ENCODE measurements at places on chromosomes 6 and 20. TPM values are rescaled to one million over a fixed set of nuclear protein-coding genes. Genes with fewer than 3 reads are reported as not detected.

- no peaks in the 10 kb centered on the region for H3K27me3 ChIP-seq
- DNase-seq = peak; percentile 66
- no peak overlapping the region for H3K4me3 ChIP-seq
- peaks cover 13% of the 10 kb centered on the region for H3K36me3 ChIP-seq
- peak overlapping the region; percentile 96 for H3K27ac ChIP-seq
Measured at GRCh38 chr6:169171951-169172350, 81.7 kb downstream of the THBS2 start.

GABRR1 gene
- not detected for total RNA-seq

ZFP57 gene
- not detected for total RNA-seq

OTOR gene
- not detected for total RNA-seq

TMEM181 gene
- total RNA-seq = 33.2 TPM
